ENCODE measurements at places on chromosomes 4 and X.

DNA sequence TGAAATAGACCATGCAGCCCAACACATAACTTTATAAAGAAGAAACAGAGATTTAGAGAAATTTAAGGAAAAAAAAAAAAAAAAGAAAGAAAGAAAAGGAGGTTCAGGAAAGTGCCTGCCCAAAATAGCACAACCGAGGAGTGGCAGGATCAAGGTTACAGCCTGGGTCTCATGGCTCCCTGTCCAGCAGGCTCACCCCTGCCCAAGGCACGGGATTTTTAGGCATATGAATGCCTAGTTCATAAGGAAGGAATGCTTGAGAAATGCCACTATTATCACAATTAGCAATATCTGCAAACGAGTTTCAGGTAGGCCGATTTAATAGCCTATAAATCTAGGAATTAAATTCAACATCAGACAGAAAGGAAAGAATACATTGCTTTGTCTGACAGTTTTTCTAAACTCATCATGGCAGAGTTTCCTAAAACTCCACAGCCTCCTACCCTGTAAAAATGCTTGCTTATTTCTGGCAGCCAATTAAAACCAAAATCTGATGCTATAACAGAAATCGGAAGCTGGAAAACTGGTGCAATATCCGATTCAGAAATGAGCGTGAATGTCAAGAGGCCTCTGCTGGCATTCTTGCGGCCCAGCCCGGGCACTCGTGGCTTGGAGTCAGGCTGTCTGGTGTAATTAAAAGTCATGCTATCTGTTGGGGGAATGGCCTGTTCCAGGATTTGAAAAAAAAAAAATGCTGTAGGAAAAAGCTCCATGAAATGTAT, 63.5 kb downstream of the GEMIN8 start:
- H3K27ac ChIP-seq: no peak overlapping the region
- H3K36me3 ChIP-seq: no peaks in the 10 kb centered on the region
- H3K4me1 ChIP-seq: no peaks in the 10 kb centered on the region
- DNase-seq: no peak

DNA sequence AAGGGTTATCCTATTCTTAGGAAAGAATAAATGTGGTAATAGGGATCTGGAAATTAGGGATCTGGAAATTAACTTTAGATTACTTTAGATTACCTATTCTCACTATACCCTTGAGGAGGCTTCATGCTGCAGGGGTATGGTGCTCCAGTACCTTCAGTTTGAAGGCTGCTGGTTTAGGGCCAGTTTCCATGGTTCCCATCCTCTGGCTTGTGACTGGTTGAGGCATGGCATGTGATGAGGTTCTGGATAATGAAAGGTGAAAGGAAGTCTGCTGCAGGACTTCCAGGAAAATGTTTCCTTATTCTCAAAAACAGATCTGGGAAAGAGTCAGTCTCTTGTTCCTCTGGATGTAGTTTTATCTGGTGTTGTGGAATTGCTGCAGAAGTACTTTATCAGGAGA, 25.9 kb downstream of the FRAS1 start:
- no peak for DNase-seq
- no peak overlapping the region for H3K4me3 ChIP-seq
- no peaks in the 10 kb centered on the region for H3K27me3 ChIP-seq
- peaks cover 14% of the 10 kb centered on the region for H3K4me1 ChIP-seq
- H3K27ac ChIP-seq: no peak overlapping the region

DNA sequence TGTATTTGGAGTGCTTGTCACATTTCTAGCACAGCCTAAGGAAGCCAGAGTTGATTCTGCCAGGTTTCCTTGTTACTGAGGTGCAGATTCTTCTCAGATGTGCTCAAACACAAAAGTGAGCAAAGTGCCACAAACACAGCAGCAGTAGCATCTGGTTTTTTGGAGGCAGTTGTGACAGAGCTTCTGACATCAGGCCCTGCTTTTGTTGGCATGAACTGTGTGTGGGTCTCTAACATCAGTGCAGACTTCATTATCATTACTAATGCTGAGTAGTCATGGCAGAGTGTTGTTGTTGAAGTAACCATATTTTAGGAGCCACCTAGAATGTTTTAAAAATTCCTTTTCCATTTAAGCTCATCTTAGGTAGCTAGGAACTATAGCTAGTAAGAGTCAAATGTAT, 656.6 kb downstream of the ANKRD50 start:
- no peaks in the 10 kb centered on the region for H3K4me1 ChIP-seq
- H3K27ac ChIP-seq: no peak overlapping the region

DNA sequence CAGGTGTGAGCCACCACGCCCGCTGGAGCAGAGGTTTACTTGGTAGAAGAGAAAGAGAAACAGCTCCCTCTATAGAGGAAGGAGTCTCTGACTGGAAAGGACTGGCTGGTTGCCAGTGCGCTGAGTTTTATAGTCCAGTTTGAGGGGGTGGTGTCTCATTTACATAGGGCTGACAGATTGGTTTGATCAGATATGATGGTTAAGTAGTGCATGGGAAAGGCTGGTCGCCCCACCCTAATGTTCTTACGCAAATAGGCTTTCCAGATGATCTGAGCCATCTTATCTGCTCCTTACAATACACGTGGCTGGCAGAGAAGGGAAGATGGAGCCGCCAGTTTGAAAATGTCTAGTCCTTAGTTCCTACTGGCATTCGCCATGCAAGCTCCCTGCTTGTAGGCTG, 439.5 kb downstream of the NAF1 start:
- H3K27ac ChIP-seq: no peak overlapping the region
- H3K36me3 ChIP-seq: no peaks in the 10 kb centered on the region
- no peak overlapping the region for H3K4me3 ChIP-seq
- H3K27me3 ChIP-seq: no peaks in the 10 kb centered on the region
- no peaks in the 10 kb centered on the region for H3K4me1 ChIP-seq

DNA sequence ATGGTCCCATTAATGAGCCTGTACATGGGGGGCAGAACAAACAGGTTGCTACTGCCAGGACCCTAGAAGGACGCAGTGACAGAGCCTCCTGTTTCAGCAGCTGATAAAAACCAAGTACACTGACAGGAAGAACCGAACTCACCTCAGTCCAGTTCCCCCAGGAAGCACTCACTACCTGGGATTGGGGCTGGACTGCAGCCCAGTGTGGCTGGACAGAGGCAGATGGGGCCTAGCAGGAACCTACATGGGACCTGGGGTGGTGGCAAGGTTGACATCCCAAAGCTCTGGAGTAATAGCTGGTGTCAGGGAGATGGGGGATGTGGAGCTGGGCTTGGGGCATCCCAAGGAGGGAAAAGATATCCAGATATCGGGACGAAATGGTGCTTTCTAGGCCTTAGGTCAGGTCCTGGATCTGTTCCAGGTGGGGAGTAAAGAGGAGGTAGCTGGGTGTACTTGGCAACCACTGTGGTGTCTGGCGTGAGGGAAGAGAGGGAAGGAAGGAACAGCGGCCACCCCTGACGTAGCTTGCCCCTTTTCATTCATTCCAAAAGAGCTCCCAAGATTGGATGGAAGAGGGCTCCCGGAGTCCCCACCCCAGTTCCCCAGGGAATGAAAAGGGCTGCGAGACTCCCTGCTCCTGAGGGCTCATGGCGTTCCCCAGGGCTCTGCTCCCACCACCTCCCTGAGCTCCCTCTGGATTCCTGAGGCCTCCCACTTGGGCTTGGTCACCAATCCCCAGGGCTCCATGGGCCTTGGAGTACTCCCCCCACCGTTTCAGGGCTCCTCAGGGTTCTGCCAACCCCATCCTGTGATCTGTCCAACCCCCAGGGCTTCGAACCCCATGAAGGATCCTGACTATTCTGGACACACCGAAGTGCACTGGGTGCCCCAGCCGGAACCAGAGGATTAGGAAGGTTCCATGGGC, 4.5 kb downstream of the EMD start:
- H3K27ac ChIP-seq: no peak overlapping the region
- H3K36me3 ChIP-seq: peaks cover 2% of the 10 kb centered on the region
- peaks cover 9% of the 10 kb centered on the region for H3K4me1 ChIP-seq
- no peak overlapping the region for H3K4me3 ChIP-seq

DNA sequence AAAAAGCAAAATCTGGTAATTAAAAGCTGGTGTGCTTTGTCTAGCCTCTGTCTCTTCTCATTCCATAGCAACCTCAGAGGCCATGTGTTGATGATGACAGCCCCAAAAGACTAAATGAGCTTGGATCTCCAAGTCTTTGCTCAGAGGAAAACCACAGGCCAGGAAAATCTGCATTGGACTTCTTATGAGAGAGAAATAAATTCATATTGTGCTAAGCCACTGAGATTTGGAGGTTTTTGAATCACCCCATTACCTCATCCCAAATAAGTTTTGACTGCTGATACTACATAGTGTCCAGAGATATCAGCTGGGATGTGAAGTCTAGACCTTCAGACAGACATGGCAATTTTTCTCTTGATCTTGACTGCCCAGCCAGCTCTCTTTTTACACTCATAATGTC, 178.6 kb upstream of the DIPK2B start:
- no peak for DNase-seq
- H3K4me1 ChIP-seq: no peaks in the 10 kb centered on the region
- H3K27ac ChIP-seq: no peak overlapping the region
- H3K36me3 ChIP-seq: peaks cover 2% of the 10 kb centered on the region

DNA sequence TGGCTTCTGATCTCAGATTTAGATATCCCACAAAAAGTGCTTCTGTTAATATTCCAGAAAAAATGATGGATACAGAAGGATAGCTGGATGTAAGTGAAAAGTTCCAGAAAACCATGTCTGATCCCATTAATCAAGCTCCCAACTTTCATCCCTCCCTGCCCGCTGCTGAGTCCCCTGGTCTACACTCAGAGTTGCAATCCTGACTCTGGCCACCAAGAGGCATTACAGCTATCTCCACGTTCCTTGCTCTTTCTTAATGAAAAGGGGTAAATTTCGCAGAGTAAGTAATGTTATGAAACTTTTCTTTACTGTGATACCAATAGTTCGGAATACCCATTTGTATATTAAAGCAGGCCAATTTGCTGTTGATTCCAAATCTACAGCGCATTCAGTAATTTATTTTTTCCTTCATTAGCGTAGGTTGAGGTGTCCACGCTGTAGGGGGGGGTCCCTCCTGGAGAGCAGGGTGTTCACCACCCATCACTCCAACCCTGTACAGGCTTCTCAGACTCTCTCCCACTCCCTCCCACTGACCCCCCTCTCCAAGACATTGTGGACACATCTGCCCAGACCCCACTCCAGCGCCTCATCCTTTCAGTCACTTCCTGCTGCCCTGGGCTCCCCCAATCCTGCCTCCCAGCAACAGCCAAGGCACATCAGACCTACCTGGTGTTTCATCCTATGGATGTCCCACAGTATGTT, 55.1 kb downstream of the RAB40A start:
- H3K27me3 ChIP-seq: no peaks in the 10 kb centered on the region
- peaks cover 21% of the 10 kb centered on the region for H3K4me1 ChIP-seq
- H3K36me3 ChIP-seq: peaks cover 3% of the 10 kb centered on the region
- H3K4me3 ChIP-seq: peak overlapping the region; percentile 60
- peak overlapping the region; percentile 86 for H3K27ac ChIP-seq
- no peak for DNase-seq

GRCh38 chr4:4659871-4660651, 118.2 kb upstream of the STX18 start:
- no peaks in the 10 kb centered on the region for H3K4me1 ChIP-seq
- no peak overlapping the region for H3K27ac ChIP-seq
- peaks cover 4% of the 10 kb centered on the region for H3K36me3 ChIP-seq
- no peak overlapping the region for H3K4me3 ChIP-seq
- no peaks in the 10 kb centered on the region for H3K27me3 ChIP-seq

DNA sequence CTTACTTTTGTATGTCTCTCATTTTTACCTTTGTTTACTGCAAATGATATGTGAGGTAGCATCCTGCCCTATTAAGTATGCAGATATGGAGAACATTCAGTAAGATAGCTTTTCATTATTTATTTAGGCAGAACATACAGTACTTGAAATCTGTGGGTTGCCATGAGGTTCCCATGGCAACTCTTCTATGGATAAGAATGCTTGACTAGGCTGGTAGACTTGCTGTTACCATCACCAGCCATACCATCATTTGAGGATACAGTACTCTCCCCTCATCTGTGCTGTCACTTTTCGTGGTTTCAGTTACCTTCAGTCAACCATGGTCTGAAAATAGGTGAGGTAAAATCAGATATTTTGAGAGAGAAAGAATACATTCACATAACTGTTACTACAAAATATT, 56.7 kb downstream of the NAF1 start:
- no peaks in the 10 kb centered on the region for H3K4me1 ChIP-seq
- H3K36me3 ChIP-seq: no peaks in the 10 kb centered on the region
- H3K4me3 ChIP-seq: no peak overlapping the region
- no peak for DNase-seq
